H9 (cell line): ENCODE measurements at places on chromosomes 4 and X. TPM values are rescaled to one million over a fixed set of nuclear protein-coding genes. Genes with fewer than 3 reads are reported as not detected.
A peak's percentile ranks its signal among the peaks of the same experiment; 100 is the strongest.

DNA sequence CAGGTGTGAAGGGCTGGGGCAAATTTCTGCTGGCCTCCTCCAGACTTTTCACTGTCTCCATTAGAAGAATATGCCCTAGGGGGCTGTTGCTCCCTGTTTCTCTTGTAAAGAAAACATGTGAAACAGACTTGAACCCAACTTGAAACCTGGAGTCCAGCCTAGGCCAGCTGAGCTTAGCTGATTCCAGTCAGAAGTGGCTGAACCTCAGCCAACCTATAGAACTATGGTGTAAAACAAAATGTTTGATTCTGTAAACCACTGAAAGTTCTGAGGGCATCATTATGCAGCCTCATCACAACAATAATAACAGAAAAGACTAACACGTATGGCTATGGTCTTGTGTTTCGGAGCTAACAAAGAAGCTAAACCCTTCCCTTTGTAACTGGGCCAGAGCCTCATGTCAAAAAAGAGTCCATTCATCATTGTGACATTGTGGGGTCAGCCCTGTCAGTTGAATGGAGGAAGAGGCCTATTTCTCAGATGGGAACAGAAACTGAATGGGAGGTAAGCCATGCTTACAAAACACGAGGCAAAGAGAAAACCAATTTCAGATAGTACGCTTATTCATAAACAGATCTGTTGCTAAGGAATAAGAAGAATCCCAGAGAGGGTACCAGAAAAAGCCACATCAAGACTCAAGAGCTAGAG, 34.1 kb downstream of the SETD7 start:
- no peak for DNase-seq
- H3K27me3 ChIP-seq, result no peaks in the 10 kb centered on the region
- H3K27ac ChIP-seq, result no peak overlapping the region
- no peaks in the 10 kb centered on the region for H3K4me1 ChIP-seq
- H3K36me3 ChIP-seq, result no peaks in the 10 kb centered on the region

DNA sequence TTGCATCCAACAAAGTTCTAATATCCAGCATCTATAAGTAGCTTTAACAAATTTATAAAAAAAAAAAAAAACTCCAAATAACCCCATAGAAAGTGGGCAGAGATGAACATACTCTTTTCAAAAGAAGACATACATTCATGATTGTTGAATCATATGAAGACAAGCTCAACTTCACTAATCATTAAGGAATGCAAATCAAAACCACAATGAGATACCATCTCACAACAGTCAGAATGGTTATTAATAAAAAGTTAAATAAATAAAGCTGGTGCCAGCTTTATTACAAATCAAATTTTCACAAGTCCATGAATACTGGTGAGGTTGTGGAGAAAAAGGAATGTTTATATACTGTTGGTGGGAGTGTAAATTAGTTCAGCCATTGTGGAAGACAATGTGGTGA, 592.0 kb downstream of the IQCM start:
- H3K27me3 ChIP-seq, result no peaks in the 10 kb centered on the region
- H3K4me1 ChIP-seq, result no peaks in the 10 kb centered on the region
- H3K36me3 ChIP-seq, result no peaks in the 10 kb centered on the region

DNA sequence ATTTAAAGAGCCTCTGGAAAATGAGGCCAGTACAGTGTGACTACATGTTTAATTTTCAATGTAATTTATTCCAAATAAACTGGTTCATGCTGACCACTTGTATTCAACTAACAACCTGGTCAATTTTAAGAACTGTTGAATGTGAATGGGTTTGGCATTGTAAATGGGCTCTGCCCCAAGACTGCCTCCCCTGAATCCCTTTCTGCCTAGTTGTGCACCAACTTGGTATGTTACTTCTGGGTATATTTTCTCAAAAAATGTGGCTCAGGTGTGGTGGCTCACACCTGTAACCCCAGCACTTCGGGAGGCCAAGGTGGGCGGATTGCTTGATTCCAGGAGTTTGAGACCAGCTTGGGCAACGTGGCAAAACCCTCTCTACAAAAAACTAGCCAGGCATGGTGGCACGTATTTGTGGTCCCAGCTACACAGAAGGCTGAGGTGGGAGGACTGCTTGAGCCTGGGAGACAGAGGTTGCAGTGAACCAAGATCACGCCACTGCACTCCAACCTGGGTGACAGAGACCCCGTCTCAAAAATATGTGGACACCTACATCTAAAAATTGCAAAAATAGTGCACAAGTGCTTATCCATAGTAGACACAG, 7.2 kb downstream of the RPL9 start:
- H3K36me3 ChIP-seq, result peaks cover 39% of the 10 kb centered on the region
- no peak overlapping the region for H3K27ac ChIP-seq
- H3K4me3 ChIP-seq, result no peak overlapping the region
- H3K27me3 ChIP-seq, result no peaks in the 10 kb centered on the region
- DNase-seq, result no peak

GRCh38 chrX:155747520-155747919, 133.6 kb upstream of the VAMP7 start:
- no peaks in the 10 kb centered on the region for H3K27me3 ChIP-seq
- H3K27ac ChIP-seq, result no peak overlapping the region
- DNase-seq, result no peak
- peaks cover 2% of the 10 kb centered on the region; the same call in 1 of the 2 replicates for H3K36me3 ChIP-seq
- no peak overlapping the region for H3K4me3 ChIP-seq

DNA sequence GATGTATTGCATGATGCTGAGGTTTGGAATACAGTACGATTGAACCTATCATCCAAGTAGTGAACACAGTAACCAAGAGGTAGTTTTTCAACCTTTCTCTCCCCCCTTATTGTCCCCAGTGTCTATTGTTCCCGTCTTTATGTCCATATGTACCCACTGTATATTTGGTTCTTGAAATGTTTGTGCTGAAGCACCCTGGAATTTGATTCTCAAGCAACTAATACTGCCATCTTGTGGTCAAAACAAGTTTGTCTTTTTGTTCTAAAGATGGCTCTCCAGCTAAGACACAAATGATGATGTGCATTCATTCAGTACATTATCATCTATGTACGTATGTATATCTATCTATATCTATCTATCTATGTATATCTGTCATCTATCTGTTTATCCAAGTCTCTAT, 33.5 kb upstream of the DCX start:
- no peak overlapping the region for H3K4me3 ChIP-seq
- H3K27ac ChIP-seq, result no peak overlapping the region
- no peaks in the 10 kb centered on the region for H3K4me1 ChIP-seq
- no peaks in the 10 kb centered on the region for H3K27me3 ChIP-seq
- DNase-seq, result no peak

GRCh38 chr4:110108422-110108821, 90.0 kb downstream of the ELOVL6 start:
- no peak overlapping the region for H3K27ac ChIP-seq
- peaks cover 12% of the 10 kb centered on the region for H3K36me3 ChIP-seq
- DNase-seq, result no peak
- no peak overlapping the region for H3K4me3 ChIP-seq
- no peaks in the 10 kb centered on the region for H3K27me3 ChIP-seq

GRCh38 chrX:120560405-120560841, 339 bp downstream of the CUL4B start:
- DNase-seq, result no peak
- H3K36me3 ChIP-seq, result peaks cover 3% of the 10 kb centered on the region; the same call in 1 of the 3 replicates
- peak overlapping the region; percentile 79 for H3K27ac ChIP-seq
- H3K27me3 ChIP-seq, result no peaks in the 10 kb centered on the region
- H3K4me3 ChIP-seq, result peak overlapping the region; percentile 91

GRCh38 chrX:16869393-16870094, 618 bp downstream of the RBBP7 start:
- H3K27me3 ChIP-seq, result no peaks in the 10 kb centered on the region
- peak overlapping the region; percentile 90 for H3K27ac ChIP-seq
- DNase-seq, result peak; percentile 58

- H3K4me3 ChIP-seq, result no peak overlapping the region
- H3K4me1 ChIP-seq, result no peaks in the 10 kb centered on the region
- no peak overlapping the region for H3K27ac ChIP-seq
Observed at GRCh38 chr4:145319751-145320150, 139.4 kb upstream of the OTUD4 start.

DNA sequence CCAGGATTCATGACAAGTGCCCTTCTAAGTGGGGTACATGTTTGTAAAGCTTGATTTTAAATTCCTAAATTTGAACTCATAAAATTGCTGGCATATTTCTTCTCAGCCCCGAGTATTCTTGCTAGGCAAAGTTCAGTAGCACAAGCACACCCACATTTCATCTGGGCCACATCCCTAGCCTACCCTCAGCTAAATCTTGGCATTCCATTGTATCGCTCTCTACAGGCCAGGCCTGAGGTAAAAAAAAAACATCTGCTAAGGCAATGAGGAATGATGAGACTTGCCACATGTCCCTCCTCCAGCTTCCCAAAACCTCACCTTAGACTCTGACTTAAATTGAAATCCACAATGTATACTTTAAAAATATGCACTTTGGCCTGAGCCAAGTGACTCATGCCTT, 51.4 kb upstream of the VCX3B start:
- no peak for DNase-seq
- no peak overlapping the region for H3K27ac ChIP-seq
- no peaks in the 10 kb centered on the region for H3K27me3 ChIP-seq
- no peak overlapping the region for H3K4me3 ChIP-seq

DNA sequence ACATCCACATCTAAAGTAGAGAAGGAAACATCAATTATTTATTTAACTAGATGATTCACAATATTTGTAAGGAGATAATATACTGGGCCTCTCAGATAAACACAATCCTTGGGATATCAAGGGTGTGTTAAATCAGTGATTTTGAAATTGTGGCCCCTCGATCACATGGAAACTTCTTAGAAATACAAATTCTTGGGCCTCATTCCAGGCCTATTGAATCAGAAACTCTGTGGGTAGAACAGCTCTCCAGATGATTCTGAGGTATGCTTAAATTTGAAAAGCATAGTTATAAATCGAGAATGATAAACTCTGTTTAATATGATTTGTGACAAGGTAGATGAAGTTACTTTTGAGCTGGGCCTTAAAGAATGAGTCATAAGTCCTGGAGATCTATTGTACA, 64.3 kb upstream of the GPR174 start:
- no peak overlapping the region for H3K4me3 ChIP-seq
- no peak for DNase-seq
- no peak overlapping the region for H3K27ac ChIP-seq
- no peaks in the 10 kb centered on the region for H3K27me3 ChIP-seq
- H3K4me1 ChIP-seq, result no peaks in the 10 kb centered on the region

DNA sequence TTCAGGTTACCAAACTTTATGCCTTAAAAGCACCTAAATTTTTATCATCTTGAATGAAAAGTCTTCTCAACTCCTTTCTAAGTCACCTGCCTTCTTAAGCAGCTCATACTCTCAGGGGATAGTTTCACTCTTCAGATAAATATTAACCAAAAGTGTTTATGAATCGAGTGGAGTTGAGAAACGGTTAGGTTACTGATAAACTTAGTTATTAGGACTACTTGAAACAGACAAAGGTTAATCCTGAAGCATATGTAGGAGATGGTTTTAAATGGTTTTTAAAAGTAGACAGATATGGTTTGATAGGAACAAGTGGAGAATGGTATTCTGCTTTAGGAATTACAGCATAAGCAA, 32.8 kb downstream of the CLDN22 start:
- no peak for DNase-seq
- H3K4me1 ChIP-seq, result no peaks in the 10 kb centered on the region
- H3K27ac ChIP-seq, result no peak overlapping the region
- no peak overlapping the region for H3K4me3 ChIP-seq
- H3K36me3 ChIP-seq, result peaks cover 82% of the 10 kb centered on the region
- H3K27me3 ChIP-seq, result no peaks in the 10 kb centered on the region

DNA sequence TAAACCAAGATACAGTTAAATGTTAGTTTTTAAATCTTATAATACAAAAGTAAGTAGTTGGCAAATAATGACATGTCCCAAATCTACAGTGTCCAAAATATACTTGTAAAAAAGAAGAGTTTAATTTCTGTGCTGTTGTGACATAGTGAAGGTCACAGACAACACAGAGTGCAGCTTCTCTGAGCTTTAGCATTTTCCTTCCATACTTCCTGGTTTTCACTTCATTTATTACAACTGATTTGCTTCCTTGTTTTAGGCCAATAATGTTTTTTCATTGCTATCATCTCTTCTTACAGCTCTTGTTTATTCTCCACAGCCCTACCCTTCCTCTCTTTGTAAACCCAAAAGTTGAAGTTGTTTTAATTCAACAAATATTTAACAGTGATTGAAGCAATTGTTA, 132.4 kb upstream of the TET2 start:
- H3K36me3 ChIP-seq, result no peaks in the 10 kb centered on the region
- no peaks in the 10 kb centered on the region for H3K4me1 ChIP-seq
- no peak for DNase-seq
- no peak overlapping the region for H3K27ac ChIP-seq
- H3K27me3 ChIP-seq, result no peaks in the 10 kb centered on the region

- H3K27me3 ChIP-seq, result no peaks in the 10 kb centered on the region
- no peaks in the 10 kb centered on the region for H3K36me3 ChIP-seq
- no peak for DNase-seq
Observed at GRCh38 chr4:19399001-19399400, 852.7 kb upstream of the SLIT2 start.

DNA sequence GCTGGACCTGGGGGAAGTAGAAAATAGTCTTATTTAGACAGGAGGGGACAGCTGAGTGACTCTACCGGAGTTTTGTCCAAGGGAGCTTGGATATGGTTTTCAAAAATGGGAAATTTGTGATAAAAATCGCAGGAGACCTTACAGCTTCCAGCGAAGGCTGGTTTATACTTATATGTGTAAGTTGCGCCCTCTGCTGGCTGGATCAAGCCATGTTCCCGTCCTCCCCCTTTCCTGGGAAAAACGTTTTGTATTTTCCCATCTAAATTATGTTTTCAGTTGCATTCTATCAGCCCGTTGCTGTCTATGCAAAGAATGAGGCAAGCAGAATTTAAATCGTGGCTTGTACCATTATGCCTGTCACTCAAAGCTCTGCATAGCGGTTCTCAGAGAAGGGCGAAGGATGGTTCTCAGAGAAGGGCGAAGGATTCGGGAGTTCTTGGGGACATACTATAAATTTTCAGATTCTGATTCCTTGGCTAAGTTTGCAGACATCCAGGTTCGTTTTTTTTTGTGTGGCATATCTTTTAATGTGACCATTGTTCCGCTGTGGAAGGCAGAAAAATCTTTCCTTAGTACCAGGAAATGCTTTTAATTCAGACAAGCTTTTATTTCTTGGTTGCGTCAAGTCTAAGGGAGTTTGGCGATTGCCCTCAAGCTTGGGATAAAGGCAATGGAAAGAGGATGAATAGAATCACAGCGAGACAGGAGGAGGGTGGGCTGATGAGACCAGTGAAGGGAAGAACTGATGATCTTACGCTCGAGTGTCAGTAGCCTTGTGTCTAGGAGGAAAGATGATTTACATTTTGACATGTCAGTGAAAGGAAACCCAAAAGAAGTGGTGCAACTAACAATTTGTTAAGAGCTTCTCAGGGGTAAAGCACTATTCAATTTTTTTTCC, 128.5 kb upstream of the ARX start:
- peaks cover 5% of the 10 kb centered on the region; the same call in 1 of the 2 replicates for H3K4me1 ChIP-seq
- no peak overlapping the region for H3K27ac ChIP-seq
- peak; percentile 56 for DNase-seq
- peak overlapping the region; percentile 44 for H3K4me3 ChIP-seq

GRCh38 chr4:163540977-163541376, 46.5 kb downstream of the TMA16 start:
- DNase-seq, result no peak
- H3K4me1 ChIP-seq, result no peaks in the 10 kb centered on the region
- H3K27ac ChIP-seq, result no peak overlapping the region
- no peaks in the 10 kb centered on the region for H3K27me3 ChIP-seq
- no peak overlapping the region for H3K4me3 ChIP-seq

- no peaks in the 10 kb centered on the region for H3K27me3 ChIP-seq
- no peak overlapping the region for H3K27ac ChIP-seq
- no peaks in the 10 kb centered on the region for H3K4me1 ChIP-seq
Observed at GRCh38 chr4:54487491-54487890, 170.3 kb upstream of the KIT start.

Gene PABPC5
- 2.7 and 3.0 TPM in 2 replicates for total RNA-seq

Gene VCX3A
- 0.28 and 0.35 TPM in 2 replicates for total RNA-seq

Gene SRPK3
- not detected in 2 replicates for total RNA-seq

Gene SLC9B1
- total RNA-seq, result 0.59 and 2.0 TPM in 2 replicates

Gene NPFFR2
- total RNA-seq, result 7.3 and 8.0 TPM in 2 replicates

Gene PNMA6F
- not detected in 2 replicates for total RNA-seq

Gene PRDM8
- not detected in 2 replicates for total RNA-seq

Gene F11
- total RNA-seq, result 0.50 and 0.97 TPM in 2 replicates

Gene EPGN
- total RNA-seq, result not detected in 2 replicates
